ENCODE measurements at places on chromosomes 4 and X.

- no peak for DNase-seq
Observed at GRCh38 chr4:59647500-59647899, 1552.6 kb upstream of the ADGRL3 start.

DNA sequence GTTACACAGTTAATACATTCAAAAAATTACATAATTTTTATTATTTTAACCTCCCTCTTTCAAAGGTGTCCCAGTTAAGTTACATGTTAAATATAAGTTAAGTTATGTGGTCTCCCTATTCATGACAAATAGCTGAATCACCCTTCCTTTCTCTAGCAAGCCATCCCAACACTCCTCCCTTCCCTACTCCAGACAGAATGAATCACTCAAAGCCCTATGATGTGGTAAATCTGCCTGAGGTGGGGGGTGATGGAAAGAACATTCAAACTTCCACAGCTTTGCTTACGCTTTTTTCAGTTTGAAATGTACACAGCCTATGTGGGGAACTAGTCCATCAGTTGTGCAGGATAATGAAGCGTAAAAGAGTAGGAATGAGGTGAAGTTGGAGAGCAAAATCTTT lies 90.2 kb downstream of the CXCL13 start:
- DNase-seq: no peak

- no peak for DNase-seq
Observed at GRCh38 chr4:679104-679481, 4.8 kb downstream of the MYL5 start.

DNA sequence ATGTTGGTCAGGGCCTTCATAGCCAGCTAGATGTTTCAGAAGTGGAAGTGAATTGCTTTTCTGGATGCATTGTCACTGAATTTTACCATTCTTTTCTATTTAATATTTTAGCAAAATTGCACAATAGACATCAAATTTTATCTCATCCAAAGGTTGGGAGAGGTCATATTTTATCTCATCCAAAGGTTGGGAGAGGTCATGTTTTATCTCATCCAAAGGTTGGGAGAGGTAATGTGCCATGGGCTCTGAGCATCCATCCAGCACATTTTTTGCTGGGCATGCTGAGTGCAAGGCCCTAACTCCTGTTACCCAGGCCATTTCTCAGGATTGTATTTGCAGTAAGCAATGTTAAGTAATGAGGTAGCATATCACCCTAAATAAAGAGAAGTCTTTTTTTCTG lies 14.7 kb upstream of the CYP2U1 start:
- no peak for DNase-seq

DNA sequence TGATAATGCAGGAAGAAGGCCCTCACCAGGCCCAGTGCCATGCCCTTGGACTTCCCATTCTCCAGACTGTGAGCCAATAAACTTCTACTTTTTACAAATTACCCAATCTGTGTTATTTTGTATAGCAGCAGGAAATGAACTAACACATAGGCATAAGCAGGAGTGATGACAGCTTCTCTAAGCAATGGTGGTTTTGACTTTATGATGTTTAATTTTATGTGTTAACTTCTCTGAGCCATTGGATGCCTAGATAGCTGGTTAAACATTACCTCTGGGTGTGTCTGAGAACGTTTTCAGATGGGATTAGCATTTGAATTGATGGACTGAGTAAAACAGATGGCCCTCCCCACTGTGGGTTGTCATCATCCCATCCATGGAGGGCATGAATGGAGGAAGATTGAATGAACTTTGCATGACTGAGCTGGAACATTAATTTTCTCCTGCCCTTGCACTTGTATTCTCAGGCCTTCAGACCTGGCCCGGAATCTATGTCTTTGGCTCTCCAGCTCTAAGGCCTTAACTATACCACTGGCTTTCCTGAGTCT lies 13.9 kb upstream of the PDLIM3 start:
- DNase-seq: no peak

- DNase-seq: no peak
Observed at GRCh38 chrX:41481264-41482109, 34.3 kb downstream of the NYX start.

- DNase-seq: no peak
Observed at GRCh38 chr4:7499661-7500060, 64.9 kb upstream of the PSAPL1 start.

DNA sequence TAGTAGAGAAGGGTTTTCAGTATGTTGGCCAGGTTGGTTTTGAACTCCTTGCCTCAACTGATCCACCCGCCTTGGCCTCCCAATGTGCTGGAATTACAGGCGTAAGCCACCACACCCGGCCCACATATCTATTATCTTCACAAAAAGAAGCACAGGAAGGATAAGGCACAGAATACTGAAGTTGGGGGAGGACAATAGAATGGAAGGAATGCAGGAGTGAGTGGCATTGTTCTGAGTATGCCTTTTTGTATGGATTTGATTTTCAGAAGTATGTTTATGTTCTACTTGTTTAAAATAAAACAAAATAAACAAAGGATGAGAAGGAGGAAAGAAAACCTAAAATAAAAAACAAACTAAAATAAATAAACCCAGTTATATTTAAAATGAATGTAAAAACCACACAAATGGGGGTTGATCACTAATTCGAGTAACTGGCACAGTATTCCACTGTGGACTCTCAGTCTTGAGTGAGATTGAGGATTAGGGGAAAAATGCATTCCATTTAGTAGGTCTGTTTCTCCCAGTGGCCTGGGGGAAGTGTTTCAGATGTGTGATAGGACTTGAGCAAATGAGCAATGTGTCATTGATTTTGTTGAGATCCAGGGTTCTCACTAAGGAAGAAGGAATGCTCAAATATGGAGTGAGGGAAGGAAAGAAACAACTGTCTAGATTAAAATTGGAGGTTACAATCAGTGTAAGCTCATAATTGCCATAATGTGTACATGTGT lies 109.0 kb upstream of the C1QTNF7 start:
- DNase-seq: no peak

DNA sequence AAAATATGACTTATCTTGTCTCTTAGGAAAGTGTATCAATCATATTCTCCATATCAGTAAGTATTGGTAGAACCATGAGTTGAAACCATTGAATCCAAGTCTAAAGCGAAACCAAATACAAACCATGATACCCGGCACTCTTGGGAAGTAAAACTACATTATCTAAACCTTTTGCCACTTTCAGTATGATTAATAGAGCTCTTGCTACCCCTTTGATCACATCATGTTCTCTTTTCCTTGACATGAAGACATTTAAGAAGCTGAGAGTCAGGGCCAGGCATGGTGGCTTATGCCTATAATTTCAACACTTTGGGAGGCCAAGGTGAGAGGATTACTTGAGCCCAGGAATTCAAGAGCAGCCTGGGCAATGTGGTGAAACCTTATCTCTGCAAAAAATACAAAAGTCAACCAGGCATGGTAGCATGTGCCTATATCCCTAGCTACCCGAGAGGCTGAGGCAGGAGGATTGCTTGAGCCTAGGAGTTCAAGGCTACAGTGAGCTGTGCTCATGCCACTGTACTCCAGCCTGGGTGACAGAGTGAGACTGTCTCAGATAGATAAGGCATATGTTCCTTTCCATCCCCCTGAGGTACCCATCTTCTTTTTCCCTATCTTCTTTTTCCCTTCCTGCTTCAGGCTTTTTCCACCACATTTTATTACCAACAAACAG lies 45.4 kb downstream of the CEP135 start:
- peak; percentile 23 for DNase-seq

DNA sequence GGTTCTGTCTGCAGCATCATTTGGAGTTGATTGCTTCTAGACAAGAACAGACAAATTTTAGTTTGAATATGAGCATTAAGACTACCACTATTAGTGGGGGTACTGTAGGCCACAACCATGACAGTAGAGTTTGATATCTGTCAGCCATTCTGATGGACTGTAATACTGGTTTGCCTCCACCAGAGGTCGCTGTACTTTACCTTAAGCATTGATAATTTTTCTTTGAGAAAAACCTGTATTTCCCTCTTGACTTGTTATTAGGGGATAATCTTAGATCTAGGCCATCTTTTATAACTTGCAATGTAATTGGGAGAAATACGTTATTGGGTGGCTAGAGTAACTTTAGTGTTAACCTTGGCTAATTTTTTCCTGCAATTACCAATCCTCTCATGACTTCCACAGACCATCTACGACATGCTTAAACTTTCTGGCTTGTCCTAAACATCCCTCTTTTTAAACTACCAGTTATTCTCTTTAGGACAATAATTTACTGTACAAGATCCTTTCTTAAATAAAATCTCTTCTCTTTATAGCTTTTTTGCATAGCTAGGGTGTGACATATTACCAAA lies 562.4 kb downstream of the MAGEB5 start:
- DNase-seq: no peak

- no peak for DNase-seq
Observed at GRCh38 chr4:119537586-119537985, 91.0 kb downstream of the PDE5A start.

GRCh38 chr4:180539284-180539683 lies 1703.9 kb upstream of the TENM3 start:
- no peak for DNase-seq

DNA sequence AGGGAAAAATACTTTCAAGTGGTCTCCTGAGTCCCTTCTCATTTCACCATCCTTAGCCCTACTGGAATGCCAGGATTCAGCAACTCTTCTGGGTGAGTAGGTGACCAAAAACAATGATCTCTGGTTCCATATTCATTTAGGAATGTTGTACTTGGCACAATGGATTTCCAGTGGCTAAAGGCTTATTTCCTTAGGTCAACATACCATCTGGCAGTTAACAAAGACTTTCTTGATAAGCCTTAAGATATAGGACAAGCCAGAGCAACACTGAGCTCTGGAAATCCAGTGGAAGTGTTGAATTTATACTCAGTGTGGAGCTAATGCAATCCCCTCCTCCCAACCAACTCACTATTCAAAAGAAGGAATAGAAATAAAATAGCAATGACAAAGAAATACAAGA lies 139.4 kb upstream of the EMCN start:
- no peak for DNase-seq

GRCh38 chrX:148878371-148878770 lies 378.0 kb downstream of the AFF2 start:
- no peak for DNase-seq

DNA sequence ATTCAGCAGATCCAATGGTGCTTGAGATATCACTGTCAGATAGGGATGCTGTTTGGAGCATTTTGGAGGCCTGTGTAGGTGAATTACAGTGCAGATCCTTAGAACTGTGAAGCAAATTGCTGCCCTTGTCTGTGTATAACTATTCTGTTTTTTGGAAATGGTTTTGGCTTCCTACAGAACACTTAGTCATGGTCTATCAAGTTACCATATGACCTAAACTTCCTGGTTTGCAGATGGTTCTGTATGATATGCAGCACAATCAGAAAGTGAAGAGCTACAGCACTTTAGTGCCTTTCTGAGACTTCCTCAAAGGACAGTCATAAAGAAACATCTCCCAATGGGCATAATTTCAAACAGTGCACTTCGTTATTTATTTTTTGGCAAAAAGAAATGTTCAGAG lies 688.6 kb downstream of the SH3BGRL start:
- DNase-seq: no peak

- DNase-seq: no peak
Observed at GRCh38 chrX:3697701-3698279, 15.7 kb downstream of the PRKX start.

DNA sequence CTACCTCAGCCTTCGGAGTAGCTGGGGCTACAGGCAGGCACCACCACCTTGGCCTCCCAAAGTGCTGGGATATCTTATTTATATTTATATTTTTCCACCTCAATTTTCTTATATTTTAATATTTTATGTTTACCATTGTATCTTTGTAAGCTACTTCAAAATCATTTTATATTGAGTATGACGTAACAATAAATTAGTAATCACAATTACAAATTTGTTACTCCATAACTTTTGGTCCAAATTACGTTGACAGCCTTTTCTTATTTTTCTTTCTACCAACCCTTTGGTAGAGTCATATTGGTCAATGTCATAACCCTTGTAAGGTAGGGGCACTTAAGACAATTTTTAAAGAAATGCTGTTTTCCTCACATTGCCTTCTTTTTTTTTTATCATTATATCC lies 104.0 kb upstream of the H2AZ1 start:
- no peak for DNase-seq

- no peak for DNase-seq
Observed at GRCh38 chr4:4721636-4722035, 137.8 kb upstream of the MSX1 start.

- no peak for DNase-seq
Observed at GRCh38 chr4:102599455-102599854, 98.3 kb downstream of the NFKB1 start.

DNA sequence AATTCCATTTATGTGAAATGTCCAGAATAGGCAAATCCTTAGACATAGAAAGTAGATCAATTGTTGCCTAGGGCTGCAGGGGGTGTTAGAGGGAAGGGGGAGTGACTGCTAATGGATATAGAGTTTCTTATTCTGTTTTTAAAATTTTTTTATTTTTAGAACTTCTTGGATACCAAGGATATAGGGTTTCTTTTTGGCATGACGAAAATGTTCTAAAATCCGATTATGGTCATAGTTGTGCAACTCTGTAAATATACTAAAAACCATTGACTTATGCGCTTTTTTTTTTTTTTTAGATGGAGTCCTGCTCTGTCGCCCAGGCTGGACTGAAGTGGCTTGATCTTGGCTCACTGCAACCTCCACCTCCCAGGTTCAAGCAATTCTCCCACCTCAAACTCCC lies 125.2 kb upstream of the USP9X start:
- no peak for DNase-seq

- no peak for DNase-seq
Observed at GRCh38 chr4:30245140-30245539, 475.0 kb upstream of the PCDH7 start.

DNA sequence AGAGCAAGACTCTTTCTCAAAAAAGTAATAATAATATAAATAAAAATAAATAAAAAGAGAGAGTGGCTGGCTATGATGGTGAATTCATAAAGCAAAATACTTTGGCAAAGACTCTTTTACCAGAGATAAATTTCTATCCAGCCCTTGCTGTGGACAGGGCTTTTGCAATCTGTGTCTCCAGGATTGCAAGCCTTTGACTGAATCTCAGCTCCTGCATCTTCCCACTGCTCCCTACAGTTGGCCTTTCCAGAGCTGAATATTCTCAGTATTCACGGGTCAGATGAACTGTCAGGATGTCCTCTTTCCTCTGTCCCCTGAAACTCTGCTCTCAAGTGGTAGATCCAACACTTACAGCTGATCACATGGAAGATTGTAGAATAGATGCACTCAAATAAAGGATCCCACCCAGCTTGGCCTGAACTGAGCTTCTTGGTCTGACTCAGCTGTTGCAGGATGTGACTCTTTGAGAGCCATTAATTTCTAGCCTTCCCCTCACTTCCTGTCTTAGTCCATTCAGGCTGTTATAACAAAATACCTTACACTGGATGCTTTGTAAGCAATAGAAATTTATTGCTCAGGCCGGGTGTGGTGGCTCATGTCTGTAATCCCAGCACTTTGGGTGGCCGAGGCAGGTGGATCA lies 123.4 kb upstream of the GUCY1A1 start:
- no peak for DNase-seq

- DNase-seq: no peak
Observed at GRCh38 chrX:80011522-80011921, 3.0 kb upstream of the TBX22 start.

DNA sequence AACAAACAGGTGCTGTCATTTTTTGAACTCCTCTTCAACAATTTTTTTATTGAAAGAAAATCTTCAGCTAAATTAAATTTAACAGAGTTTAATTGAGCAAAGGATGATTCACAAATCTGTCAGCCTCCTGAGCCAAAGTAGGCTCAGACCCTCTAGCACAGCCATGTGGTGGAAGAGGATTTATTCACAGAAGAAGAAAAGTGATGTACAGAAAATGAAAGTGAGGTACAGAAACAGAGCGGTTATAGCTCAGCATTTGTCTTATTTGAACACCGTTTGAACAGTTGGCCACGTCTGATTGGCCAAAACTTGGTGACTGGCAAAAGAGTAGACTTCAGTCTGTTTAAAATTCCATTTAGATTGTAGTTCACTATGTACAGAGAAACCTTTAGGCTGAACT lies 217.3 kb downstream of the SPANXN1 start:
- no peak for DNase-seq
